A549 (cell line): ENCODE measurements at places on chromosomes 6 and 20. TPM values are rescaled to one million over a fixed set of nuclear protein-coding genes. Genes with fewer than 3 reads are reported as not detected.

ZNF334 gene
- not detected in 3 replicates for polyA plus RNA-seq

OR2J3 gene
- polyA plus RNA-seq: not detected in 3 replicates

HMGCLL1 gene
- 0.28 to 0.33 TPM (median 0.31 TPM) in 3 replicates for polyA plus RNA-seq

PROCR gene
- polyA plus RNA-seq: 132 to 149 TPM (median 134 TPM) in 3 replicates

CCDC170 gene
- 0.05 to 0.09 TPM (median 0.07 TPM) in 3 replicates for polyA plus RNA-seq

TINAG gene
- 0.04 to 0.16 TPM in 2 of 3 replicates, not detected in the other for polyA plus RNA-seq

- DNase-seq: peak; percentile 21
Observed at GRCh38 chr6:142155895-142156757, 9.1 kb downstream of the VTA1 start.

DNA sequence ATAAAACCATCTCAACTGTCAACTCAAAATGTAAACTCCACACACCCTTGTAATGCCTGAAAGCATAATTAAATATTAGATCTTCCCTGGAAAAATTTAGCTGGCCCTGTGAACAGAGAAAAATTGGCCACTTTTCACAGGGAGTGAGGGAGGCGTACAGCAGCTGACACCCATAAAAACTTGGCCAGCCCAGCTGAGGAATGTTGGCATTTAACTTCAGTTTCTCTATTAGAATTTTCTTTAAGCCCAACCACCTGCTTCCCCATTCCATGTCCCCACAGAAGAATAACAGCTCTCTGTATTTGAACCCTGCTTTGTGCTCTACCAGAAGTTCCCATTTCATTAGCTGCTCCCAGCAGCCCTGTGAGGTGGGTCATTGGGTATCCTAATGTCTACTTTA is 41.0 kb downstream of the PKHD1 start:
- no peak for DNase-seq

- peak; percentile 10 for DNase-seq
Observed at GRCh38 chr6:148972481-148972880, 225.7 kb downstream of the UST start.

DNA sequence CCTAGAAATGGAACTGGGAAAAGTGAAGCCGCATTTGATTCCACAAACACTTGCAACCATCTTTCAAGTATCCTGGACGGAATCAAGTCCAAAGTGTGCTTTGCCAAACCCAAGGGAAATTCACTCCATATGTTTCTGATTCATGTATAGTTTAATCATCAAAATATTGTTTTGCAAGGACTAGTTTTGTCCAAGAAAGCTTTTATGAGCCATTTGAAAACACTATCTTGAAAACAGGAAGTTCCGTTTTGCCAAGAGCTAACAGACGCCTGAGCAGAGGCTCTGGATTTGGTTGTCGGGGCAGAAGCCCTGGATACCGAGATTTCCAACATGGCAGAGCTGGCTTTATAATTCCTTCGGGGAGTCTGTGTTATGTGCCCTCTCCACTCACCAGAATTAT is 251.1 kb downstream of the PHACTR1 start:
- no peak for DNase-seq

DNA sequence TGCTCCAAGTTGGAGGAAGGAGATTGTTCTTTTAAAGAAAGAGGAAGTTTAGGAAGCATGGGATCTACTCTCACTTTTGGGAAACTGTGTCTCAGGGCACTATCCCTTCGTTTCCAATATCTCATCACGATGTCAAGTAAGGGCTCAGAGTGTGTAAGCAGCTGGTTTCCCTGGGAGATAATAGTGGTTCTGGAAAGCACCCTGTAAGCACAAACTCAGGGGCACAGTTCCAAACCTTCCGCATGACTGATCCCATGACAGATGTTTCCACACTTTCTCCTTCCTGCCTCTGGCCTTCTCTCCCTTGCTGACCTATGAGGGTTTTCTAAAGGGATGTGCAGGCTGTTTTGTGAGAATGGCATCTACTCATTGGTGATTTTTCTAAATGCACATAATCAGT is 33.9 kb downstream of the ADTRP start:
- no peak for DNase-seq

GRCh38 chr20:63079971-63080370 is 73.2 kb upstream of the BHLHE23 start:
- DNase-seq: no peak

DNA sequence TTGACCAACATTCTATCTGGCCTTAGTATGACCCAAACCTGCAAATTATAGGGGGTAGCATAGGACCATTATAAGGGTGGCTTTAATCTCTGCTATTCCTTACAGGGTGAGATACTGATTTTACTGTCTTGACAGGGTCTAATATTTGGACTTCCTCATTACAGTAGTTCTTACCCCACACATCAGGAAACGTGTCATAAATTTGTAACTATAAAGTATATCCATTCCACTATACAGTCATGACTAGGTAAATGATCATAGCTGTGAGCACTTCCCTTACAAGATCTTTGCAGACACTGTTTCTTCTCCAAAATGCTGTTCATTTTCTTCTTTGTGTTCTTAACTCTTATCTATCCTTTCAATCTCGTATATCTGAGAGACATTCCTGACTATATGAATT is 518.7 kb upstream of the RNF217 start:
- DNase-seq: no peak

DNA sequence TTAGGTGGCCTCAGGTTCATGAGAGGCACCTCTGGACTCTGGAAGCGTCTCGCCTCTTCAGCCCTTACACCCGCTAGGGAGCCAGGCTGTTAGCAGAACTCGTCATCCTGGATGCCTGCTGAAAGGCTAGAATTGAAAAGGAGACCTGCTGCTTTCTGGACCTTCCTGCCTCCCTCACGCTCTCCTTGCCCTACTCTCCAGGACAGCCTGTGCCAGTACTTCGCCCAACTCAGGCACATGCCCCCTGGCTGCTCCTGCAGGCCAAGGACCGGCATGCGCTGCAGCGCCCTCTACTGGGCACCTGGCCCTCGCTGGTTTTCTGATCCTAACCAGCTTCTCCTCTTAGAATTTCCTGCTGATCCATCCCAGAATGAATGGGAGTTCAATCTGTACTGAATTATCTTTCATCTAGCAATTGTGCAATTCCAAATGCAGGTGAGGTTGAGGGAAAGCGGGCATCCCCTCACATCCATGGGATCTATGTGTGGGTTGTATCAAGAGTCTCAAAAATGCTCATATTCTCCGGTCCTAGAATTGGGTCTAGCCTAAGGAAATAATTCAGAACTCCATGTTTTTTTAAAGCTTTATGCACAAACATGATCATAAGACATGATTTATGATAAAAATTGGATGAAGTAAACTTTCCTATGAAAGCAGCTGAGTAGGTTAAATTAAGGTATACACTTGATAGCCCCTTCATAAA is 78.0 kb downstream of the PTPN1 start:
- DNase-seq: peak; percentile 90

DNA sequence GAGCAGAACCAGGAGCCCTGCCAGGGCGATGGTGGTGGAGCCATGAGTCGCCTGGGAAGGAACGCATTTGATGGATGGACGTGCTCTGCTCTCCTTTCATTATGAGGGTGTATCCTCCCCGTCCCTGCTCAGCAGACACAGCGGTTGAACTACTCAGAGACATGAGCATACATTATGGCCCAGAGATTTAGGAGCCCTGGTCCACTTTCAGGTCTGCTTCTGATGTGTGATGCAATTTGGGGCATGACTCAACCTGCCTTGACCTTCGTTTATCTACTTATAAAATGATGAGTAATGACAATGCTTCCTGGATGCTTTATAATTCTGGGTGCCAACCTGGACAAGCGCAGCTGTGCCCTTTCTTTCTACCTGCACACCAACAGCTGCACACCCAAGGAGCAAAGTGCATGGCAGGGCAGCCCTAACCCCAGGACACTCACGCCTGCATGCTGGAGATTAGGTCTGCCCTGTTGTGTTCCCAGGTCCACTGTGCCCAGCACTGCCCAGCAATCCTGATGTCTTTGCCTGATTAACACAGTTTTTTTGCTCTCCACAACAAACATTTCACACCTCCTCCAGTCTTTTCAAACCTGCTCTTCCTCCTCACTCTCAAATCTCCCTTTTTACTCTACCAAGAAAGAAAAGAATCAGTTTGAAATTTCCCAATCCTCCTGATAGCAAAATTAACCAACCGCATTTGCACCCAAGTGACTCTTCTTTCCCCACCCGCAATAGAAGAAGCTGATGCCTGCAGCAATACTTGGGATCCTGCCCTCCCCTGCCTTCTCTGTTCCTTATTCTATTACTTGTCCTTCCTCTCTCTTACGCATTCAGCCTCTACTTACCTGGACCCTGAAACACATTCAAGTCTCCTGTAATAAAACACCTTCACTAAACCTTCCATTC is 81.2 kb downstream of the EZR start:
- DNase-seq: peak; percentile 47

DNA sequence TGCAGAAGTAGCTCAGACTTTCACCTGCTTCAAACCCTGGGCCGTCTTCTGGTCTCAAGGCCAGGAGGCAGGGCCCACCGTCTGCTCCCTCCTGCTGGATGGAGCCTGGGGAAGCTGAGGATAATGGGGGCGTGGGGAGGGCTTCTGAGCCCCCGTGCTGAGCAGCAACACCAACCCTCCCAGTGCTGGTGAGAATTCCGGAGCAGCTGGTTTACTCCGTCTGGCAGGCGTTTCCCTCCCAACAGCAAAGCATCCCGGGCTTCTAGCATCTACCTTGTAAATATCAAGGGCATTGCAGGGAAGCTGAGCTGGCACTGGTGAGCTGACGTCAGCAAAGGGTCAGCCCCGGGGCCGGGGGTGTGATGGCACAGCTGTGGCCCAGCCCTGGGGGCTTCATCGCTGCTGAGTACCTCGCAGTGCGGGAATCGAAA is 16.8 kb upstream of the CHRNA4 start:
- DNase-seq: no peak

- DNase-seq: no peak
Observed at GRCh38 chr6:12717356-12717755, 789 bp downstream of the PHACTR1 start.

DNA sequence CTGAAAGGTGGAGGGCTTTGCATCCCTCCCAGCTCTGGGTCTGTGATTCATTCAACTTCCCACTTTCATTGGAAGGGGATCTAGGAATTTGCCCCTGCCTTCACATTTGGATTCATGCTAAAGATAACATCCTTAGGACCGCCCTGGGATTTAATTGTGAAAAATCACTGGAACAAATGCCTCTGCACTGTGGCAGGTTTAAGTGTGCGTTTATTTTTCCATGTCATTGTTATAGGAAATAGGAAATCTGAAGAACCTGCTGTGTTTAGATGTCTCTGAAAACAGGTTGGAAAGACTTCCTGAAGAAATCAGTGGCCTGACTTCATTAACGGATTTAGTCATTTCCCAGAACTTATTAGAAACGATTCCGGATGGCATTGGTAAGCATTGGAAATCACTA is 104.7 kb downstream of the LRRC1 start:
- no peak for DNase-seq

- peak; percentile 74 for DNase-seq
Observed at GRCh38 chr6:82246802-82247504, 591 bp downstream of the IBTK start.
